OCI-LY7 (cell line): ENCODE measurements at places on chromosomes 7 and 10. TPM values are rescaled to one million over a fixed set of nuclear protein-coding genes. Genes with fewer than 3 reads are reported as not detected.

The EMX2 gene
- total RNA-seq: not detected in 2 replicates

The AKR1D1 gene
- total RNA-seq: not detected in 2 replicates

DNA sequence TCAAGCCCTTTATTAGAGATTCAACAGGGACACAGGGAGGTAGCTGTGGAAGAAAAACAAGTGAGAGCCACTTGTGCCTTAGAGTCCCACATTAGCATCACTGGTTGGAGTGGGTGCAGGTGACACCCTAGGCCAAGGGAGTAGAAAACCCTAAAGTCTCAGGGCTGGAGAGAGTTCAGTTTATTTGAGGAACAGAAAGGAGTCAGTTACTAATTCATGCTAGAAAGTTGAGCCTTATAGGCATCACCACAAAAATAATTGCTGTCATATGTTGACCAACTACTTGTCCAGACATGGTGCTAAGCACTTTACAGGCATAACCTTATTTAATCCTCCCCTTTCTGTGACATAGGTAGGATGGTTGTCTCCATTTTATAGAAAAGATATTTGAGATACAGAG lies 20.9 kb upstream of the ACSL5 start:
- DNase-seq: no peak

DNA sequence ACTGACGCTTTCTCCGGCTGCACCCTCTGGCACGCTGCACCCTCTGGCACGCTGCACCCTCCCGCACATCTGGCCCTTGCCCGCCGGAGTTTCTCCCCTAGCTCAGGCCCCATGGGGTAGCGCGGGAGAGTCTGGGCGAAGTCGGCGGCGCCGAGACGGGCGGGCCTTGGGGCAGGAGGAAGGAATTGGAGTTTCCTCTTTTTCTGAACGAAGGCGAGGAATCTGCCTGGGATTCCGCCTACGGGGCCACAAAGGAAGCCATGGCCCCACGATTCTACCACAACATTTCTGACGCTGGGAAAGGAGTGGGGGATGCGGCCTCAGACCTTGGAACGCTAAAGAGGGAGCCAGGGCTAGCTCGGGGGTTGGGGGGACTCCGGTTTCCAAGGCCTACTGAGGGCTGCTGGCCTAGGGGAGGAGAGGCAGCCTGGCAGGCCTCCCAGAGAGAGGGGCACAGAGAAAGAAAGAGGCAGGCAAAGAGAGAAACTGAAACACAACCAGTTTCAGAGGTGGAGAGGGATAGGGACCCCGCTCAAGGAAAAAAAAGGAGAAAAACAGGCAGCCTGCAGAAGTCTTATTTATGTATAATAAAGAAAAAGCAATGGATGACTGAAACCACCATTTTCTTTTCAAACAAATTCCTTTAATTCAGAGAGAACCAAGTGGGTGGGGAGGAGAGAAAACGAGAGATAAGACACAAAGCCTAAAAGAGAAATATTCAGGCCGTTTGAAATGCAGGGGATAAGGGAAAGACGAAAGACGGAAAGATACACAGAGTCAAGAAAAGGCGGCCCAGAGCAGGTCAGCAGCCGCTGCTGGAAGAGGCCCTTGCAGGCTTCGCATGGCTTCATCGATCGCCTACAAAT lies 4.3 kb downstream of the TLX1 start:
- no peak for DNase-seq

DNA sequence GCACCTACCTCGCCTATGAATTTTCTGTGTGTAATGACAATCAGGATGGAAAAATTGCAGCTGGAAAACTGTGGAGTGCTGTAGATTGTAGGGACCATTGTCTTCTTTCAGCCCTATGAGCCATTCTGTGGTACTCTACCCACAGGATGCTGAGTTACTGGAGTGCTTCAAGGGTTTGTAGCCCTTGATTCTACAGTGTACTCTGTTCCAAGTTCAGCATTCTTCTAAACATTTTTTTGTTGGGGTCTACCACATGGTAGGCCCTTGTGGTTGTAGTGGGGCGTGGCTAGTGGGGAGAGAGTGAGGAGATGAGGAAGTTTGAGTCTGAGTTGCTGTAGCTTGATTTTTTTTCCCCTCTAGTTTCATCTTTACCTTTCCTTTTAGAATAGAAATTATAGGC lies 33.5 kb downstream of the REEP3 start:
- peak; percentile 12 for DNase-seq

- DNase-seq: no peak
Measured at GRCh38 chr7:38312821-38313220, 39.4 kb upstream of the TARP start.

DNA sequence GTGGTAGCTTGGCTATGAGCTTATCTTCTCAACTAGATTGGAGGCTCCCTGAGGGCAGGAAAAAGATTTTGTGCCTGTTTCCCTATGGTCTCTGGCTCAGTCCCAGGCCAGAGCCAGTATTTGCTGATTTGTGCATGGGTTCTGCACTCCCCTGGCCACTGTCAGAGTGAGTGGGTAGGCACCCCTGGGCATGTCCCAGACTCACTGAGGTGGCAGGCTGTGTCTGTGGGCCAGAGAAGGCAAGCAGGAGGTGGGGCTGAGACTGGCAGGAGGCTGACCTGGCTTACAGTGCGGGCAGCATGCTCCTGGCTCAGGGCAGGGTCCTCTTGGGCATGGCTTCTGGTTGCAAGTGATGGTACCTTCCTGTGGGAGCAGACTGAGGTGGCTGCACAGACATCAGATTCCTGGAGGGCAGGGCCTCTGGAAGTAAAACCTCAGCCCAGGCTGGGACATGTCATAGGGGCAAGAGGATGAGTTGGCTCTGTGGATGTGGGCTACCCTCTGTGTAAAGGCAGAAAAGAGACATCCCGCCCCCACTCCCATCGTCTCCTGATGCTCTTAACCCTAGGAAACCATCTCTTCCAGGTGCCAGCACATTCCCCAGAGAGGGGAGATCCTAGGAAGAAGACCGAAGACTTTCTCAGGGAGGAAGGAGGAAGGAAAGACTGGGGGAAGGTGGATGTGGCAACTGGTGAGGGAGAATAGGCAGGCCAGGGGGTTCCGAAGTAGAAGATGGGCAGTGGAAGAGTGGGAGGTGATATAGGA lies 4.3 kb downstream of the KCP start:
- DNase-seq: no peak

DNA sequence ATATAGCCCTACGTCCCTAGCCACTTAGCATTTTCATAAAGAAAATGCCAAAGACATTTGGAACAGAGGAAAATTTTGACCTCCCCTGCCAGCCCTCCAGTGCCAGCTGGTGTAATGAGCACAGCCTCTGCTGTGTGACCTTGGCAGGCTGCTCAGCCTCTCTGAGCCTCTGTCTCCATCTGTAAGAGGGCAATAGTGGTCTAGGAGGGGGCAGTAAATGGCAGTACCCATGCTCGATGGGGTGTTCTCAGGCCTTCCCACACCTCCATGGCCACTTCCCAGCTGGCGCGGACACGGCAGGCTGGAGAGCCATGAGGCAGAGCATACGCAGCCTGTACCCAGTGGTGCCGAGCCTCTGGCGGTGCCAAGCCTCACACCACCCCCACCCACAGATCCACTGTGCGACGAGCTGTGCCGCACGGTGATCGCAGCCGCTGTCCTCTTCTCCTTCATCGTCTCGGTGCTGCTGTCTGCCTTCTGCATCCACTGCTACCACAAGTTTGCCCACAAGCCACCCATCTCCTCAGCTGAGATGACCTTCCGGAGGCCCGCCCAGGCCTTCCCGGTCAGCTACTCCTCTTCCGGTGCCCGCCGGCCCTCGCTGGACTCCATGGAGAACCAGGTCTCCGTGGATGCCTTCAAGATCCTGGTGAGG lies 24.0 kb upstream of the CSGALNACT2 start:
- no peak for DNase-seq

DNA sequence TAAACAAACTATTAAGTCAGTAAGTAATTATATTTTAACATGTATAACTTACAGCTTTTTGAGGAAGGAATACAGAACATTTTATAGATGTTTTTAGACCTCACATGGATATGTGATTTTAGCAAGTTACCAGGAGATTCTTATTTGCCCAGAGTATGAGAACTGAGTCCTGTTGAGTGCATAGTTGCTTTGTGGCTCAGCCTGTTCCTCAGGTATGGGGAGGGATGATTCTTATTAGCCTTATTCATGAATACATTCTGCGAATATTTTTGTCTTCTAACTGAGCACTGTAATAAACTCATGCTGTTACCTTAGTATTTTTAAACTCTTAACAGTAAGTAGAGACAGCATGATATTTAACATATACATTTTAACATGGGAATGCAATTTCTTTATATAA lies 17.9 kb downstream of the BTAF1 start:
- DNase-seq: no peak

GRCh38 chr10:53601260-53601875 lies 828.8 kb upstream of the MBL2 start:
- peak; percentile 60 for DNase-seq

GRCh38 chr7:23234569-23235296 lies 11.8 kb upstream of the GPNMB start:
- DNase-seq: no peak

- DNase-seq: no peak
Measured at GRCh38 chr10:72315611-72316385, 38.9 kb downstream of the DNAJB12 start.

- DNase-seq: no peak
Measured at GRCh38 chr10:29857843-29858701, 201.3 kb downstream of the JCAD start.

DNA sequence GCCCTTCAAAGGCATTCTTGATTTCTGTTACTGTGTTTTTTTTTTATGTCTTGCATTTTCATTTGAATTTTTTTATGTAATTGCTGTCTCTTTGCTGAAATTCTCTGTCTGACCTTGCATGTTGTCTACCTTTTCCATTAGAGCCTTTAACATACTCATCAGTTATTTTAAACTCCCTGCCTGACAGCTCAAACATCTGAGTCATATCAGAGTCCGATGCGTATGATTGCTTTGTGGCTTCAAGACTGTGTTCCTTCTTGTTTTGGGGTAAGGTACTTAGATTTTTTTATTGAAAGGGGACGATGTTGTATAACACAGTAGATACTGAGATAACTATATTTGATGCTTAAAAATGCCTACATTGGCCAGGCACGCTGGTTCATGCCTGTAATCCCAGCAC lies 9.7 kb upstream of the TARP start:
- no peak for DNase-seq

DNA sequence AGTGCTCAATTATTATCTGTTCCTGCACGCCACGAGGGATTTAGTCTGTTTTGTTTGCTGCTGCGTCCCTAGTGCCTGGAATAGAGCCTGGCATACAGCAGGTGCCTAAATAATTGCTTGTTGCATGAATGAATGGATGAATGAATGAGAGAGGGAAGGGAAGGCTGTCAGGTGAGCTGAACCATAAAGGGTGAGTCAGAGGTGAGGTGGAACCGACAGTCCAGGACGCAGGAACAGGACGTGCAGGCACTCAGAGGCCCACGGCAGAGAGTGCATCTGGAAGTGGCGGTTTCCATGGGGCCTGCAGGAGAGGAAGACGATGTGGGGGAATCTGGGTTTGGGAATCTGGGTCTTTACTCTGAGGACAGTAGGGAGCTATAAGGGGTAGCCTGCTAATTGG lies 17.7 kb upstream of the PPIF start:
- no peak for DNase-seq

DNA sequence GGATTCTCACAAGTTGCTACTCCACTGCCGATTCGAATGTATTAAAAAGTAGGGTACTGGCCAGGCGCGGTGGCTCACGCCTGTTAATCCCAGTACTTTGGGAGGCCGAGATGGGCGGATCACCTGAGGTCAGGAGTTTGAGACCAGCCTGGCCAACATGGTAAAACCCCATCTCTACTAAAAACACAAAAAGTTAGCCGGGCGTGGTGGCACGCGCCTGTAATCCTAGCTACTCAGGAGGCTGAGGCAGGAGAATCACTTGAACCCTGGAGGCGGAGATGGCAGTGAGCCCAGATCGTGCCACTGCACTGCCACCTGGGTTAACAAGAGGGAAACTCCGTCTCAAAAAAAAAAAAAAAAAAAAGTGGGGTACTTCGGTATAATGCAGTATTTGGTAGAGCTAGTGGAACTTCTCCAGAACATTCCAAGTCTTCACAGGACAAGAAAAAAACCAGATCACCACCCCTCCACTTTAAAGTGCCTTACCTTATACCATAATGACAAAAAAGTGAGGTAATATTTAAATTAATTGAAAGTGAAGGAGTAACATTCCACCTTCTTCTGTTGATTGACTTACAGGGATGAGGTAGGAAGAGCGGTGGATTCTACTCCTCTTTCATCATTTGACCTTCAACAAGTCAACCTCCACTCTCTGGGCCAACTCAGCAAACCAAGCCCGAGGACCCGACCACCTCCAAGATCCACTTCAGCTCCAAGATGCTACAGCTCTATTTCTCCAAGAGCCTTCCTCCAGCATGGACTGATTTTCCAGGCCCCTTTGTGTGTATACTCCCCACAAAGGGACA lies 2.0 kb downstream of the BAZ1B start:
- peak; percentile 23 for DNase-seq

DNA sequence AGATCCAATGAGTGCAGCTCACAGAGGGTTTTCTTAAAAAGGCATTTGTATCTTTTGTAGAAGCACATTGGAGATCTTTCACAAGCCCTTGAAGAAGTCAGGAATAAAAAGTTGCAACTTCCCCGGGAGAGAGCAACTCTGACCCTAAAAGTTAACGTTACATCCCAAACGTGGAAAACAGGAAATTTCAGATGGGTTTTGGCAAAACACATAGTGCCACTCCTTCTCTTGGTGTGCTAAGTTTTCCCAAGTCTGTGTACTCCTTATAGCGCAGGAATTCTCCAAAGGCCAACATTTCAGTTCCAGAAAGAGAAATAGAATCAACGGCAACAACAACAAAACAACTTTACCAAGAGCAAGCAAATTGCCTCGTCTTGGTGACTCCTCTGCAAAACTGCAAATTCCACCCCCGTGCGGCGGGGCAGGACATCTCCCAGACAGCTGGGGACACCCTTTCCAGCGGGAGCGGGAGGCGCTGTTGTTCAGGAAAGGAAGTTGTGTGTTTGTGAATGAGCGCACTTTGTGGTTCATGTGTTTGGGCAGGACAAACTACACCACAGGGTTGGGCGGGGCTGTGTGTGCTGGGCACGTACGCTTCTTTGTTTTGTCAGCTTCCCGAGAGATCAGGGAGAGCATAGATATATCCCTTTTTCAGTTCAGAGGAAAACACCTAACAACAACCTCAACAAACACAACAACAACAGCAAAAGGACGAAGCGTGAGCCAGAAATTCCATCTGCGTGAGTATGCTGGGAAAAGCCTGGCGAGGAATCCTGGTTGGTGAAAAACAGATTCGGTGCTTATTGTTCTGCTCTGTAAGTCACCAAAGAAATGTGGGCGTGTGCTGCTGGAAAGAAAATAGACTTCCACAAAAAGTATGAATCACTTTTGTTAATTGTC lies 294.7 kb upstream of the PITRM1 start:
- no peak for DNase-seq

DNA sequence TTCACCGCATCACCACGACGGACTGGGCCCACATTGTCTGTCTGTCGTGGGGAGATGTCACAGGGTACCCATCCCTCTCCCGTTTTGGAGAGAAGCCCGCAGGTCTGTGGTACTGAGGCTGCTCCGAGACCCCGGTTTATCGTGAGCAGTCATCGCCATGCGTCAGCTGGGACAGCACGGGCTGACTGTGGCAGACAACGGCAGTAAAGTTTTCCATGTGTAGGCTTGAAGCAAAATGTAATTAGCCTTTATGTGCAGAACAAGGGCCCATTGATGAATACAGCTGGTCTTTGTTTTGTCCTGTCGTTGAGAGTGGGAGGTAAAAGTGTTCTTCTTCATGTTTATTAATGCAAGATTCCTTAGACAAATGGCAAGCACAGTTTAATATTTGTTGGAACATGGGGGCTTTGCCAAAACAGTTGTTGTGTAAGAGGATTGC lies 167.4 kb upstream of the SH2B2 start:
- no peak for DNase-seq

- peak; percentile 41 for DNase-seq
Measured at GRCh38 chr10:28991333-28992270, 297.3 kb upstream of the LYZL1 start.

GRCh38 chr10:1310271-1310789 lies 254.1 kb downstream of the WDR37 start:
- DNase-seq: no peak
